ENCODE measurements at places on chromosomes 16 and 17.

GRCh38 chr17:74917430-74917829, 5.6 kb downstream of the USH1G start:
- DNase-seq, result no peak

DNA sequence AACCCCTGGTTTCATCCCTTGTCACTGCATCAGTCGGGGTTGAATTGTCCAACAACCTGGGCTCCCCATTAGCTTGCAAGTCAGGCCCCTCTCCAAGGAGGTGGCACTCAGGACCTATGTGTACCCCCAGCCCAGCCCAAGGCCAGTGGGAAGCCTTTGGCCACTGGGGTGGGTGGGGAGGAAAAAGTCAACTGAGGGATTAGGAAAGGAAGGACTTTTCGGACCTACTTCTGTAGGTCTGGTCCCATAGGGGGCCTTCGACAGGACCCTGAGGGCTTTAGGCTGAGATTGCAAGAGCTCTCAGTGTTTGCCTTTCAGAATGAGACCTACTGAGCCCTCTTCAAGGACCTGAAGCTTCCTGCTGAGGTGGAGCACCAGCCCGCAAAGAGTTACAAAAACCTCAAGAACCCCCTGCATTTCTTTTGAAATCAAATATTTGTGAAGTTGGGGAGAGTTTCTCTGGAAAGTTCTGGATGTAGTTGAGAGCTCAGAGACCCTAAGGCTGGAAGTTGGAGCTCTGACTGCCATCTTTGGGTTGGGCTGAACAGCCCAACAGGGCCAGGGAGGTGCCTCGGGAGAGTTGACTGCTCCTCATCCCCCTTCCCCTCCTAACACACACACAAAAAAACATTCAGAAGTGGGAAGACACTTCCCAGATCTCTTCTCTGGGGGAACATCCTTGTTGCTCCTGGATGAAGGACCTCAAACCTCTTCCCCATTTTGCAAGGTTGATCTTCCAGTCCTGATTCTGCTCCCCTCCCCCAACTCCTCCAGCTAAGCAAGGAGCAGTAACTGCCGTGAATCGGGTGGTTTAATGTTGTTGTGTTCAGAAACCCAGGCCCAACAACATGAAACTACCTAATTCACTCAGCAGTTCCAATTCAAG, 5.8 kb upstream of the HOXB9 start:
- DNase-seq, result no peak

DNA sequence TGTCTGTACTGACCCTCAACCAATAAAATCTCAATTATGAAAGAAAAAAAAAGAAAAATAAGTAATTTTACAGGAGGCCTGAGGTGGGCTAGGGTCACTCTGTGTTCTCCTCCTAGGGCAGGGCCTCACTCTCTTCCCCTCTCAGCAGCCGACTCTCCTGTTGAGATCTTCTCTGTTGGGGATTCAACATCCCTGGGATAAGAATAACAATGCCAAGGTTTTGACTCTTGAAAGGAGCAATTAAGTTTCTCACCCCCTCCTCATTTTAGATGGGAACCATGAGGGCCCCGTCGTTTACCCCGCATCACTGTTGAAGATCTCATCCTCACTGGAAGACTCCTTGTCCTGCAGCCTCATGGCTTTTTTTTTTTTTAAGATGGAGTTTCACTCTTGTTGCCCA, 21.5 kb upstream of the BRCA1 start:
- DNase-seq, result no peak

GRCh38 chr17:12114686-12115418, 94.2 kb downstream of the MAP2K4 start:
- no peak for DNase-seq

DNA sequence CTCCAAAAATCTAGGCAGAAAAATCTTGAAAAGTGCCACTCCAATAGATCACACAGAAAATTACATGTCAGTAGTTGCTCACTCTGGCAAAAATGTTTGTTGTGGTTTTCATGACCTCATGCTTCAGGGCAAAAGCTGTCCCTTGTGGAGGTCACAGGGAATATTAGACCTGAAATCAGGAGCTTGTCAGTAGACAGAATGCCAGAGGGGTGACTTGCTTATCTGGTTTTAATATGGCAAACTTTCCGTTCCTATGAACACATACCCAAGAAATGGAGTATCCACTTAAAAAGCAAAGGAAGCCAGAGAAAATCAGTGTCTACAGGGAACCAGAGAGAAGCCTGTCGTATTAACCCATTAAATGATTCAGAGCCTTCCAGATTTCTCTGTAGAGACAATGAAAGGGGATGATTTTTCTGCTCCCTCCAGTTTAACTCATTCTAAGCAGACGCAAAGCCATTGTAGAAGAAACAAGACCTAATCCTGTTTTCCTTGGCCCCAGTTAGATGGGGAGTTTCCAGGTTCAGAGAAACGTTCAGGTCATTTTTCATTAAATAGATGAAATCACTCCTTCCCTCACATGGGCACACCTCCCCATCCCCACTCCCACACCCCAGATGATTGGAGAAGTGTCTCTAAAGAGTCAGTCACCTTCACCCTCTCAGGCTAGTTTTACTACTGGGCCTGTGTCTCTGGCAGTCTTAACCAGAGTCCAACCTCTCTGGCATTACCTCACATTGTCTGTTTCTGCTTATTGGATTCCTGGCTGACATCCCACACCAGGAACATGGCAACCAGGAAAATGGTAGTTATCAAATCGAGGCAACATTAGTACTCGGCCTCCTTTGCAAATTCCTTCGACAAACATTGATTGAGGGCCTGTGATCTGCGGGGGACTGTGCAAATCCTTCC, 6.0 kb downstream of the SOX9 start:
- DNase-seq, result no peak

Data from SJSA1 (cell line).